ENCODE measurements at places on chromosomes 13 and 19.

- no peak for DNase-seq
These were observed 42.3 kb downstream of the DEDD2 start for GRCh38 chr19:42174958-42175734.

GRCh38 chr13:35850569-35850968, 280.6 kb downstream of the DCLK1 start:
- no peak for DNase-seq

DNA sequence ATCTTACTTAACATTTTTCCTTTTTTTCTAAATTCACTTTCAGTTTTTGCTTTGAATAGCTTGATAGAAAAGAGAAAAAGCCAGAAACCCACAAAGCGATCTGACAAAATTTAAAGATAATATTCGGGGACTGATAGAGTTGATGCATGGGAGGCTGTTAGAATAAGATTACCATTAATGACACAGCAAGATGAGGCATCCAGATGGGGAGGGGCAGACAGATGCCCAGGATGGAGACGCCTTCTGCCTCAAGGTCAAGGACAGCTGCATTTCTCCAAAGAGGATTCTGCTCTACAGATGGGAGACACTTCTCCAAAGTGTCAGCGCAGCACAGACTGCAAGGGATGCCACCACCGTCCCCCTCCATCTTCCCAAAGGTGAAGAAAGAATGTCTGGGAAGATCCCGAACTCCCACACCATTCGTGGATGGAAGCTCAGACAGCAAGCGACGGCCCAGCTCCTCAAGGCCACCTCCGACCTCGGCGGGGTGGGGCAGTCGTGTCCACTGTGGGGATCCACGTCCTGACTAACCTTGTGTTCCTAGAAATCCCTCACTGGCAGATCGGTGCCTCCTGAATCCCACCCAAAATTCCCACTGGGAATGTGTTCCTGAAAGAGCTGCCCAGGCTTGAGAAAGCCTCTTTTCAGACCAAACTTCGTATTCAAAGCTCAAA, 32.9 kb downstream of the NAXD start:
- no peak for DNase-seq

GRCh38 chr13:48624016-48624415, 29.7 kb upstream of the CYSLTR2 start:
- no peak for DNase-seq

- DNase-seq = no peak
These were observed 5.6 kb downstream of the ATP8A2 start for GRCh38 chr13:25377244-25377962.

DNA sequence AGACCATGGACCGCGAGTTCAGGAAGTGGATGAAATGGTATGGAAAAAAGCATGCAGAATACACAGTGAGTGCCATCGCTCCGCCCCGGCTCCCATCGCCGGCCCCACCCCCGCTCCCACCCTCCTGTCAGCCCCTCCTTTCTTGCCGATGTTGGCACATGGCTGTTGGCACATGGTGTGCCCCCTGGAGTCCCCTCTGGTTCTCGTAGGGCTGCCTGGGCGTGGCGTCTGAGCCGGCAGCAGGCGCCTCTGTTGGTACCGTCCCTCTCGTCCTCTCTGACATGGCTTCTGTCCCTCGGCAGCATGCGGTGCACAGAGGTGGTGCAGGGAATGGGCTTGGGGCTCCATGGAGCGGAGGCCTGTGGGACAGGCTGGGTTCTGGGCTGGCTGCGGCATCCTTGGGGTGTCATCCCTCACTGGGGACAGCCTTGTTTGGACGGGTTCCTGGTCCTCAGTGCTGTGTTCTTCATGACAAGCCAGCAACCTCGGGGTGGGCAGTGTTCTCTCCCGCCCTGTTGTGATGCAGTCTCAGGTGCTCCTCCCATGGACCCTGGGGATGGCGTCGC, 30.9 kb downstream of the DOT1L start:
- no peak for DNase-seq

DNA sequence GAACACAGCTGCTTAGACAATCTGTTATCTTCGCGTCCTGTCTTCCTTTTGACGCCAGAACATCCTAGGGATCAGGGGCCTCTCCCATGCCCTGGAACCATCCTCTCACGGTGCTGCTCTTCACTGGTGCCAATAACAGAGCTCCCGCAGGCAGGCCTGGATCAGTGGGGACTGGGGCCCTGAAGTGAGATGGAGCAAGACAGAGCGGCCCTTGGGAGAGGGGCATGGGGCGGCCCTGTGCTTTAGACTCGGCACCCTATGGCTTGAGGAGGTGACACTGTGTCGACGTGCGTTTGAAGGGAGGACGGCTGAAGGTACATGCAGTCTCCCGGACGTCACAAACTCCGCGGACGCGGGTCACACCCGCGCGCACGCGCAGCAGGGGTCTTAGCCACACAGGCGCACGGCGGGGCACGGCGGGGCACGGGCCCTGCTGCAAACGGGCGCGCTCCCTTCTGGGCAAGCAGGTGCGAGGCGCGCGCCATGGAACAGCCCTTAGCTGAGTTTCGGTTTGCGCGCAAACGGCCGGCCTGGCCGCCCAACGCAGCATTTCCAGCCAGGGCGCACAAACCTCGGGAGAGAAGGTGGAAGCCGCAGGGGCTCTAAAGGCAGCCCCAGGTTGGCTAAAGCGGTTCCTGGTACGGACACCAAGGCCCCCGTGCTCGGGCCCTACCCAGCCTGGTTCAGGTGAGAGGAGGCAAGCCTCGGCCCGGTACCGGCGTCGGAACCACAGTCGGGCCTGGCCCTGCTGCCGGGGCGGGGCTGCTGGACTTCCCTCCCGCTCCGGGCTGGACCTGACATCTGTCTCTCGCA, 16.5 kb upstream of the RNF17 start:
- DNase-seq = no peak

GRCh38 chr13:65964672-65965071, 1265.5 kb downstream of the PCDH9 start:
- DNase-seq = no peak

DNA sequence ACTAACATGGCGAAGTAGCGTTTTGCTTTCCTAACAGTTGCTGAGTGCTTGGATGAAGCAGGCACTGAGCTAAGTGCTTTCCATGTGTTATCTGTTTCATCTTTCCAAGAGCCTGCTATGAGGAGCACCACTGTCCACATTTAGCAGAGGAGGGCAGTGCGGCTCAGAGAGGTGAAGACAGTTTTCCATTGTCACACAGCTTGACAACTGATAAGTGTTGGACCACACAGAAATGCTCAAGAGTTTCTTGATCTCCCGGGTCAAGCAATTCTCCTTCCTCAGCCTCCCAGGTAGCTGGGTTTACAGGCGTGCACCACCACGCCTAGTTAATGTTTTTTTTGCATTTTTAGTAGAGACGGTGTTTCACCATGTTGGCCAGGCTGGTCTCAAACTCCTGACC, 6.8 kb upstream of the CRTC1 start:
- DNase-seq = no peak

GRCh38 chr13:113970810-113971470, 2.9 kb downstream of the C13orf46 start:
- peak; percentile 96 for DNase-seq

DNA sequence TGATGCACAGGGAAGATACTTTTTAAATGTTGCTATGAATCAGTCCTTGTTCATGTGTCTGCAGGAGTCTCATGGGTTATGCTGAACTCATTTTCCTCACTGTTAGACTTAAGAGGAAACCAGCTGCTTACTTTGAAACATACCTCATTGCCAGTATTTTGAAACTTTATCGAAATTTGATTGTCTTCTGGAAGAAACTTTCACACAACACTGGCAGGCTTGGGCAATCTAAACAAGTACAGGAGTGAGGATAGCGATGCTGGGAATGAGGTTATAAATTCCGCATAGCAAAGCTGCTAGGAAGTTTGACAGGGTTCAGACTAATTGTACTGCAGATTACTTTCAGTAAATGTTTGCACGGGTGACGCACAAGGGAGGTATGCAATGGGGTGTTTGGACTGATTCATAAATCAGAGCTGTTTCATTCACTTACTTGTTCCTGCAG, 245.7 kb downstream of the DNAJC15 start:
- peak; percentile 62 for DNase-seq

GRCh38 chr13:24861617-24862362, 97.8 kb downstream of the RNF17 start:
- no peak for DNase-seq

DNA sequence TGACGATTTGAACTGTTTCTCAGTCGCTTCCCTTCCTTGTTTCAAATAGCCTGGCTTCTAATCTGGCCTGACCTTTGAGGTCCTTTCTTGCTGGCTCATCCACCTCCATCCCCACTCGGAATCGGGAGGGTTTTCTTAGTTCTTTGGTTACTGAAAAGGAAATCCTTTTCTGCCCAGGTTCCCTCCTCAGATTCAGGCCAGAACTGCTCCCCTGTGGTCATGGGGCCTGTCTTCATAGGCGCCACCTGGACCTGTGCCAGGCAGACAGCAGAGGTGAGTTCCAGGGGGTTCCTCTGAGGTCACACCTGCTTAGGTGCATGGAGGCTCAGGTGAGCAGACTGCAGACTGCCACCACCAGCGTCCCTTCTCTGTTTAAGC, 62.4 kb downstream of the AKAP11 start:
- DNase-seq = no peak

DNA sequence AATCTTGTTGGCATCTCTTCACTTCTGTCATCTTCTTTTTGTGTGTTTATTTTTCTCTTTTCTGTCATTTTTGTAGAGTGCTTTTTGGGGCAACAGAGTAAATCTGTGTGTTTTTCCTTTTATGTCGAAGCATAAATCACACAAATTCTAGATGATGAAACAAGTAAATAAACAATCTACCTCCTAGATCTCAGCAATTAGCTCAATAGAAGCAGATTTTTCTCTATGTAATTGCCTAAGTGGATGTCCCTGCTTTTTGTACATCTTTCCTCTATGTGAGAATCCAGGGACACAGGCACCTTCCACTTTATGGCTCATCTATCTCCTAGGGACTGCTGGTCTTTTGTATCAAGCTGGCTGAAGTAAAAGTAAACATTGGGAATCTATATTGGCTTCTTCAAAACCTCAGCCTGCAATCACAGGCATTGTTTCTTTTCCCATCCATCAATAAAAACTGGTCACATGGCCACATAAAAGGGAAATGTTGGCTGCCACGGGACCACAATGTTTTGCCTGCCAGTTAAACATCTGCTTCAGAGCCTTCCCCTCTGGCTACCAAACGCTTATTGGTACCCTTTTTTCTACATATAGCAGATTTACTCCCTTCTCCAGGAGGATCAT, 323.8 kb downstream of the LMO7 start:
- DNase-seq = no peak

DNA sequence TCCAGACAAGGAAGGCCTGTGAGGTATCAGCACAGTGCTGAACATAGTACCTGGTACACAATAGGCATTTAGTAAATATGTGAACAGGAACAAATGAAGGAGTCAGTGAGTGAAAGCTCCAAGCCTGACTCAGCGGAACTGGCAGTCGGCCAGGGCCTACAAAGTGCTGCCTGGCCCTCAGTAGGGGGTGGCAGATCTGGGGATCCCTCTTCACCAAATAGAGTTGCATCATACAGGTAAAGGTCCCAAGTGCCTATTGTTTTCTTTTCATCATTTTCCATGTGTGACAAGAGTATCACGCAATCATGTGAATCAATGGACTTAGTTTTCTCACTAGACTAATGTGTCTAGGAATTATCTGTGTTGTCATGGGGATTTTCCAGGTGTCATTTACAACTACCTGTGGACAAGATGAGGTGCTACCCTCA, 9.2 kb downstream of the CYP2B6 start:
- DNase-seq = peak; percentile 13

GRCh38 chr13:21033212-21033840, 28.1 kb downstream of the LATS2 start:
- DNase-seq = peak; percentile 81

DNA sequence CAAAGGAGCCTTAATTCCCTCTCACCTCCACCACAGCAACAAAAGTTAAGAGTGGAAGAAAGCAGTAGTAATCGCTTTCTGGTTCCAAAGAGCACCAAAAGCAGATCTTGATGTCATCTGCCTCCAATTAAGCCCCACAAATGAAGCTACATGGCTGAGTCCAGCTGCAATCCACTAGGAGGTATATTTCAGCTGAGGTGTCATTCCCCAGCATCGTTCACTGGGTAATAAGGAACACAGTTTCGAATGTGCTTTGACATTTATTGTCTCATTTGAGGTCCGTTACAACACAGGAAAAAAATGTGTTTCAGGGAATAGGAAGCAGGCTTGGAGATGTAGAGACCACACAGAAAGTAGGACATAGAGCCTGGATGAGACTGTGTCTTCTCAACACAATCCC, 190.4 kb downstream of the DCLK1 start:
- no peak for DNase-seq

DNA sequence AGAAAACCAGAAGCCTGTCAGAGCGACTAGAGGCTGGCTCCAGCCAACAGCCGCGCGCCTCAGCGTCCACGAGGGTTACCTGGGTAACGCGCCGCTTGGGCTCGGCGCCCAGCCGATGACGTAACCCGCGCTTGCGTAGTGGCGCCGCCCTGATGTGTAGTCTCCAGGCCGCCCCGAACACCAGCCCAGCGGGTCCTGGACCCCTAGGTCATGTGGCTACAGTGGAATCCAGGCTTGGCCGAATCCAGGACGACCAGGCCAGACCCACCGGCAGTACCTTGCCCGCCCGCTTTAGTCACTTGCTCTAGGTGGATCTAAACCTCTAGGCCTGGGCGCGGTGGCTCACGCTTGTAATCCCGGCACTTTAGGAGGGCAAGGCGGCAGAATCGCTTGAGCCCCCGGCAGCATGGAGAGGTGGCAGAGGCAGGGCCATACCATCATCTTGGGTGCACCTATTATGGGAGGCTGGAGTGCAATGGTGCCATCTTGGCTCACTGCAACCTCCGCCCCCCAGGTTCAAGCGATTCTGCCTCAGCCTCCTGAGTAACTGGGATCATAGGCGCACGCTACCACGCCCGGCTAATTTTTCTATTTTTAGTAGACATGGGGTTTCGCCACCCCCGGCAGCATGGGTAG, 7.2 kb upstream of the ZNF606 start:
- DNase-seq = peak; percentile 86

DNA sequence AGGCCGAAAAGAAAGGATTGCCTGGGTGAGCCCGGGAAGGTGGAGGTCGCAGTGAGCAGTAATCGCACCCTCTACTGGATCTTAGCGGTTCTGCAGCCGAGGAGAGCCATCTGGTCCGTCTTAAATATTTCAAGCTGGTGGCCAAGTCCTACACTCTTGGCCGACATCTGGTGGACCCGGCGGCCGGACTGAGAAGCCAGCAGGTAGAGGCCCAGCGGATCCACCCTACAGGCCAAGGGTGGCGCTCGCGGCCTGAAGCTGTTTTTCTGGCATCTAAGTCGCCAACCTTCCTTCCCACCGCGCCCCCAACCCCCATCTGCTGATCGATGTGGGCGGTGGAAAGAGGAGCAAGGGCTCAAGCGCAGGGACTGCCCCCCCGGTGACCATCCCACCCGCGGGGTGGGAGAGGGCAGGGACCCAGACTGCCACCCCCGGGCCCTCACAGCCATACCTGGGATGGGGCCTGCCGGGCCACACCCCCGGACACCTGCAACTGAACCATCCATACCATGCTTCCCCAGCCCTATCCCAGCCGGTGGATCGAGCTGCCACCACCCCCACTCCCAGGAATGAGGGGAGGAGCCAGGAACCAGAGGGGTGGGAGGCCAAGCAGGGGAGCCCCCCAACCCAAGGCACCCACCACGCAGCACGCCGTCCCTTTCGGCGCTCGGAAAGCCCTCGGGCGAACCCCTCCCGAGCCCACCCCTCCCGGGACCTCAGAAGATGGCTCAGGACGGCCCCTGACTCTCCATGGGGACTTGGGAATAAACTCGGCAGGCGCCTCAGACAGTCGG, 46.3 kb upstream of the ZNF730 start:
- DNase-seq = peak; percentile 38

- DNase-seq = peak; percentile 38
These were observed 970.5 kb downstream of the UQCRFS1 start for GRCh38 chr19:28242317-28242927.

GRCh38 chr19:51120160-51120559, 4.5 kb upstream of the SIGLEC9 start:
- DNase-seq = no peak
